ENCODE measurements at places on chromosomes 5 and 9.

GRCh38 chr5:167895899-167896659 is 395.4 kb upstream of the WWC1 start:
- no peak for DNase-seq

DNA sequence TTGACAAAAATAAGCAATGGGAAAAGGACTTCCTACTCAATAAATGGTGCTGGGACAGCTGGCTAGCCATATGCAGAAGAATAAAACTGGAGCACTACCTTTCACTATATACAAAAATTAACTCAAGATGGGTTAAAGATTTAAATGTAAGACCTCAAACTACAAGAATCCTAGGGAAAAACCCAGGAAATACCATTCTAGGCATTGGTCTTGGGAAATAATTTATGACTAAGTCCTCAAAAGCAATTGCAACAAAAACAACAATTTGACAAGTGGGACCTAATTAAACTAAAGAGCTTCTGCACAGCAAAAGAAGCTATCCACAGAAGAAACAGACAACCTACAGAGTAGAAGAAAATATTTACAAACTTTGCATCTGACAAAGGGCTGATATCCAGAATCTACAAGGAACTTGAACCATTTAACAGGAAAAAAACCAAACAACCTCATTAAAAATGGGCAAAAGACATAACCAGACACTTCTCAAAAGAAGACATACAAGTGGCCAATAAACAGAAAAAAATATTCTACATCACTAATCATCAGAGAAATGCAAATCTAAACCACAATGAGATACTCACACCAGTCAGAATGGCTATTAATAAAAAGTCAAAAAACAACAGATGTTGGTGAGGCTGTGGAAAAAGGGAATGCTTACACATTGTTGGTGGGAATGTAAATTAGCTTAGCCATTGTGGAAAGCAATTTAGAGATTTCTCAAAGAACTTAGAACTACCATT is 75.2 kb upstream of the CPEB4 start:
- no peak for DNase-seq

DNA sequence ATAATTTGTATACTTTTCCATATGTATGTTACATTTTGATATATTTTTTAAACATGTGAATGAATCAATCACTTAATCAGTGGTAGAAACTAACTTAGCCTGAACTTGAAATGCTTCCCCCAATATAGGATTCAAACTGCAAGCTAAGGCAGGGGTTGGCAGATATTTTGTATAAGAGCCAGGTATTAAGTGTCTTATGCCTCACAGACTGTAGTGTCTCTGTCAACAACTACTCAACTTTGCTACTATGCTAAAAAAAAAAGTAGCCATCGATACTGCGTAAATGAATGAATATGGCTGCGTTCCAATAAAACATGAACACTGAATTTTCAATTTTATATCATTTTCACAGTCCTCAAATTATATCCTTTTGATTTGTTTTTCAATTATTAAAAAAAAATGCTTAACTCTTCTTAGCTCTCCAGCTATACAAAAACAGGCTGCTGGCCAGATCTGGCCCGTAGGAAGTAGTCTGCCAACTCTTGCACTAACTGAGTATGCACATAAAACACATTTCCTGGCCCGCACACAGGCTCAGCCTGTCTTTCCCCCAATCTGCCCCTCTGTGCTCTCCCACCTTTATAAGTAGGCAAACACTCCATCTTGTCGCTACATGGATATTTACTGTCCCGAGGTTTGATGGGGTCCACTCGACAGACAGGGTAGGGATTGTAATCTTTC is 91.8 kb downstream of the SAXO1 start:
- DNase-seq: no peak

GRCh38 chr9:94645901-94646300 is 6.6 kb upstream of the FBP1 start:
- DNase-seq: no peak

DNA sequence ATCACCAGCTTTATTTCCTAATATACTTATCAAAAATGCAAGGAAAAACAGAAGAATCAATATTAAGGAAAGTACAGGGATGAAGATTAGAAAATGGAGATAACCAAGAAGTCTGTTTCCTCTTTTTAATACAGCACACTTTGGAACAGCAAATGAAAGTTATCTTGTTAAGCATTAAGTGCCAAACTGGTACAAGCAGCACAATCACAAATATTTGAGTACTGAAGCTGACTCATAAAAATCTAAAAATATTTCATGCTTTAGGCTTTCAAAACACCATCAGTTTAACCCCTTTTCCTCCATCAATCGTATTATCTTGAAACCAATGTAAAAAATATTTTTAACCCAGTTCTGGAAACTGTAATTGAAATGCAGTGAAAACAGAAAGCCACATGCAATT is 2.7 kb downstream of the FBXW11 start:
- DNase-seq: no peak

DNA sequence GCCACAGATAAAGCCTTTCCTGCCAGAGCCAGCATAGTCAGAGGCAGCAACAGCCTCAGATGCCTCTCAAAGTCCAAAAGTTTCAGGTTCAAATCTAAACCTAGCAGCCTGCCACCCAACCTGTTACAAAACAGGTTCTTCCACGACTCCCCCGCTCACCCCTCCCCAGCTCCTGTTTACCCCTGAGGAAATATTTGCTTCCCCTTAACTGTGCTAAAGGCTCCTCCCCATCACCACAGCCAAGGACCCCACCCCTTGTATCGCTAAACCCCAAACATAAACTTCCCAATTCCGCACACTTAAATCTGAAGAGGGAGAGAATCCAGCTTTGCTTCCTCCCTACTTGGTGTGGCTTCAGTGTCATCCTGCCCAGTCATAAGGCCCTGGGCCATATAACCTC is 15.4 kb upstream of the VDAC1 start:
- DNase-seq: no peak

Measured in D341Med (cell line).